Vagina (tissue), 2 donors: ENCODE measurements at places on chromosomes 12 and 14.
A peak's percentile ranks its signal among the peaks of the same experiment; 100 is the strongest.

DNA sequence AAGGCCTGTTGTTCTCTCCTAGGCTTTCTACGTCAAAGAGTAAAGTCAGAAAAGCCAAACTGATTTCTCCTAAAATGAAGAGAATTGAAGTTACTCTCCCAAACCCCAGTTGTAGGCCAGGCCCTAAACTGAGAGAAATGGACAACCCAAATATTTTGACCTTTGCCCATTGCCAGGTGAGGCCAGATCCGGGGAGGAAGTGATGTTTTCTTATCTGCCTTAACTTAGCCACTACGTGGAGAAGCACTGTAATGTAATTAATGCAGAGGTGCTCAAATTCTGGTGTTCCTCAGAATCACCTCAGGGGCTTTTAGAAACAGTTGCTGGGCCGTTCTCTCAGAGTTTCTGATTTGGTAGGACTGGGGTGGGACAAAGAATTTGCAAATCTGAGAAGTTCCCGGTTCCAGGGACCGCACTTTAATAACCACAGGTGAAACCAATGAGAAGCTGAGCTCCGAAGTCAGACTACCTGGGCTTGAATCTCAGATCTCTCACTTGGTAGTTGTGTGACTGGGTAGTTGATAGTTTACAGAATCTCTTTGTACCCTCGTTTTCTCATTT, 73.2 kb downstream of the ETV6 start:
- no peak for DNase-seq
- H3K4me1 ChIP-seq, result peaks cover 23% of the 10 kb centered on the region
- H3K27ac ChIP-seq, result no peak overlapping the region
- H3K36me3 ChIP-seq, result no peaks in the 10 kb centered on the region
- no peaks in the 10 kb centered on the region for H3K27me3 ChIP-seq
- no peak overlapping the region for H3K4me3 ChIP-seq

DNA sequence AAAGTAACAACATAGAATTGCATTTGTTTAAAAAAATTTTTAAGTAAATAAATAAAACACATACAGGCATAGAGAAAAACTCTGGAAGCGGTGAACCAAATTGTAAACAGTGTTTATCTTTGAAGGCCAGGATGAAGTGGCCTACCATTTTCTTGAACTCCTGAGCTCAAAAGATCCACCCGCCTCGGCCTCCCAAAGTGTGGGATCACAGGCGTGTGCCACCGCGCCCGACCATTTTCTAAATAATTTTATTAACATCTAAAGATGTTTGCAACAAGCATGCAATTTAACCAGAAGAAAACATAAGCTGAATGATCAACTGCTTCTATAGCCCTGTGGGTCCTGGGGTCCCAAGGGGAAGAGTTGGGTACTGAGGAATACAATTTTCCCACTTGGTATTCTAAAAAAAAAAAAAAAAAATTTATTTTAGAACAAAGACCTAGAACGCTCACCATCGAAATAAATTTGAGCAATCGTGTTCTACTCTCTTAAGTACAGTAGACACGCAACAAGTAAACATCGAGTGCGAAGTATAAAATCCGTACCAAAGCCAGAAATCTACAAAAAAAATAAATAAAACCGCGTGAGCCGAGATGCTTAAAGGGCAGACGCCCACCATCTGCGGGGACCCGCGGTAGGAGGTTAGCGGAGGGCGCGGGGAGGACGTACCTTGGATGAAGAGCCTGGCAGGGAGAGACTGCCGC, 484 bp downstream of the MIS18BP1 start:
- peak overlapping the region; percentile 92 for H3K27ac ChIP-seq
- H3K36me3 ChIP-seq, result no peaks in the 10 kb centered on the region
- H3K4me1 ChIP-seq, result peaks cover 41% of the 10 kb centered on the region
- peak overlapping the region; percentile 67 for H3K4me3 ChIP-seq

DNA sequence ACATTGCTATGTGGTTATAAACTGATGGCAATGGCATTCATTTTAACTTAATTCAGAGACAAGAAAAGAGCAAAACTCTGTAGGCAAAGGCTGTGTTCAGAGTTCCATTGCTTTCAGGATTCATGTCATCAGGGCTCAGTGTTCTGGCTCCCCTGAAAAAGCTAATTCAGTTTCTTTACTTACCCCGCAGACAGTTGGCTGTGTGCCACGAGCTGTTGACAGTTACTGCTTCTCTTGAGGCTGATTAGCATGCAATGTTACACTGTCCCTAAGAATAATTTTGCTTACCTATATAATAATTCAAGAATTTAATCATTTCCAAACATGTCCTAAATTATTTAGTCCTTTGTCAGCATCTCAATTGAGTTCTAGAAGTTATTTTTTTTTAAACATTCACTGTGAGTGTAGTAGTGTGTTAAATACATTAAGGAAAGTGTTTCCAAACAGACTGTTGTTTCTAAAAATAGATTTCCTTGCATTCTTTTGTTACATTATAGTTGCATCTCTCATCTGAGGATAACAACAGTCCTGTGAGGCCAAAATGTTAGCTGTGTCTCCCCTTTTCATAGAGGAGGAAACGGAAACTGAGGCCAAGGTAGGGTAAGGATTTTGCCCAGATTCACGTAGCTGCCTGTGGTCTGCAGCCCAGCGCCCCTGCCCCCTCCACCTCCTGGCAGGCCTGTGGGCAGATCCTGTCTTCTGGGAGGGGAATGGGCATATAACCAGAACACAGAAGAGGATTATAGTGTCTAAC, 98.6 kb downstream of the PELI2 start:
- no peaks in the 10 kb centered on the region for H3K36me3 ChIP-seq
- peaks cover 48% of the 10 kb centered on the region for H3K4me1 ChIP-seq
- H3K27me3 ChIP-seq, result no peaks in the 10 kb centered on the region
- H3K4me3 ChIP-seq, result no peak overlapping the region
- H3K27ac ChIP-seq, result no peak overlapping the region
- DNase-seq, result no peak

DNA sequence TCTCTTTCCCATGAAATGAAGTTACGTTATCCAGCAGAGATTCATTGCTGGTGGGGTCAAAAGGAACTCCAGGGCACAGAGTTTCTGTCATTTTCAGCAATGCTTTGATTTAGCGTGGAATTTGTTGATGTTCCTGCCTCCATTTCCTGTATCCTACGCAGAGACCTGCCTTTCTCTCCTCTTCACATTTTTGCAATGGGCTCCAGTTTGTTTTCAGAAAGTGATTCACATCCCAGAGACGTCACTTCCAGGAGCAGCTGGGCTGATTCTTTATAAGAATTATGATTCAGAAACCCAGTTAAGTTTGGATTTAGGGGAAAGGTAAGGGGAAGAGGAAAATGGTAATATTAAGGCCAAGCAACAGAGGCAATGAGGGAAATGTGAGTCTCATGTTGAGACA, 11.6 kb downstream of the RNASE10 start:
- no peak for DNase-seq
- no peaks in the 10 kb centered on the region for H3K27me3 ChIP-seq
- no peaks in the 10 kb centered on the region for H3K4me1 ChIP-seq
- H3K36me3 ChIP-seq, result no peaks in the 10 kb centered on the region
- no peak overlapping the region for H3K4me3 ChIP-seq

GRCh38 chr12:47785887-47786661, 13.0 kb downstream of the SLC48A1 start:
- no peaks in the 10 kb centered on the region for H3K27me3 ChIP-seq
- H3K4me3 ChIP-seq, result no peak overlapping the region
- H3K36me3 ChIP-seq, result peaks cover 10% of the 10 kb centered on the region
- no peak for DNase-seq
- H3K27ac ChIP-seq, result peak overlapping the region; percentile 49

GRCh38 chr12:113424915-113425823, 3.0 kb downstream of the SDSL start:
- peaks cover 6% of the 10 kb centered on the region for H3K4me1 ChIP-seq
- H3K4me3 ChIP-seq, result no peak overlapping the region
- H3K27me3 ChIP-seq, result no peaks in the 10 kb centered on the region

DNA sequence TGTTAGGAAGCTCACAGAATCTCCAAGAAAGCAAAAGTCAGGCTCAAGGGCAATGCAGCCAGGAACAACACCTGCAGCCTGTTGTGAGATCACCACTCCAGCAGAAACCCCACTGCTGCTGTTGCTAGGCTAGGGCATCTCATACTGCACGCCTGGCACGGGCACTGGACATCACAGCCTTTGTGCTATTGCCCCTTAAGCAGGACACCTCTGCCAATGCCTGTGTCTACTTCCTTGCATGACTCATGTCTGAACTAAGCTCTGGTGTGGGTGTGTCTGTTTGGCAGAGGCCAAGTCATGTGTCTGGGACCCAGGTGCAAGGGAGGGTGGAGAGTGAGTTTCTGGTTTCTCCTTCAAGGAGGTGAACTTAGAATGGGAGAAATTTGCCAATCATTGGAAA, 10.0 kb upstream of the DDX47 start:
- no peak overlapping the region for H3K27ac ChIP-seq
- no peaks in the 10 kb centered on the region for H3K27me3 ChIP-seq
- DNase-seq, result no peak

GRCh38 chr12:107327651-107328182, 234.4 kb upstream of the CRY1 start:
- no peak for DNase-seq
- H3K27ac ChIP-seq, result no peak overlapping the region
- no peaks in the 10 kb centered on the region for H3K4me1 ChIP-seq
- no peak overlapping the region for H3K4me3 ChIP-seq
- no peaks in the 10 kb centered on the region for H3K27me3 ChIP-seq

DNA sequence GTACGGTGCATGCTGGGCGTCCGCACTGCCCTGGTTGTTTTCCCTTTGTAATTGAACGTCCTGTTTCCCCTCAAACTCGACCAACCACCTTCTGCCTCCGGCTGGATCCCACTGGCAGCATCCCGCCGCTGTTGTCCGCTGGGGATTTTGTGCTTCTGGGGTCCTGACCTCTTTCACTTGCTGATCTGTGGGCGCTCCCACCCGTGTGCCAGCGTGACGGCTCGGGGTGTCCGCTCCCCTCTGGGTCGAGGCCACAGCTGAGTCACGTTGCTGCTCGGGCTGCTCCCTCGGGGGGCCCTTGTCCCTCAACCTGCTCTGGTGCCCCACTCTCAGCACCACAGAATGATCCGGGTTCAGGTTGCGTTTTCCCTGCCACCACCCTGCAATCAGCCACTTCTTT, 8.0 kb downstream of the PGAM5 start:
- H3K27ac ChIP-seq, result no peak overlapping the region
- DNase-seq, result no peak
- peaks cover 49% of the 10 kb centered on the region for H3K36me3 ChIP-seq

DNA sequence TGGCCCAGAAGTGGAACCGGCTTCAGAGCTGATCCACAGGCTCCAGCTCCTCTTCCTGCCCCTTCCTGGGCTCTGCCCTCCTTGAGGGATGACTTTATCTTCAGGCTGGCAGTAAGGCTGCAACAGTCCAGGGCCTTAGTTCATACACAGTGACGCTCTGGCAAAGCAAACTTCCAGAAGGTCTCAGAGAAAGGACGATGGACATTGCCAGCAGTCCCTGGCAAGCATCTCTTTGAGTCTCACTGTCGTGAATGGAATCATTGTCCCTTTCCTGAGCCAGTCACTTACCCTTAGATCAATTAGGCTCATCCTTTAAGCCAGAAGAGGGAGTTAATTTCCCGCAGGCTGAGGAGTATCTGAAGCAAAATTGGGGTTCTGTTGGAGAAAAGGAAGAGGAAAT, 8.6 kb downstream of the AK7 start:
- no peaks in the 10 kb centered on the region for H3K27me3 ChIP-seq
- DNase-seq, result no peak
- H3K4me1 ChIP-seq, result no peaks in the 10 kb centered on the region

GRCh38 chr14:100587763-100588411, 670 bp upstream of the BEGAIN start:
- H3K27me3 ChIP-seq, result no peaks in the 10 kb centered on the region
- peaks cover 13% of the 10 kb centered on the region for H3K4me1 ChIP-seq
- no peak for DNase-seq
- H3K4me3 ChIP-seq, result peak overlapping the region; percentile 47
- H3K27ac ChIP-seq, result no peak overlapping the region
- H3K36me3 ChIP-seq, result no peaks in the 10 kb centered on the region

DNA sequence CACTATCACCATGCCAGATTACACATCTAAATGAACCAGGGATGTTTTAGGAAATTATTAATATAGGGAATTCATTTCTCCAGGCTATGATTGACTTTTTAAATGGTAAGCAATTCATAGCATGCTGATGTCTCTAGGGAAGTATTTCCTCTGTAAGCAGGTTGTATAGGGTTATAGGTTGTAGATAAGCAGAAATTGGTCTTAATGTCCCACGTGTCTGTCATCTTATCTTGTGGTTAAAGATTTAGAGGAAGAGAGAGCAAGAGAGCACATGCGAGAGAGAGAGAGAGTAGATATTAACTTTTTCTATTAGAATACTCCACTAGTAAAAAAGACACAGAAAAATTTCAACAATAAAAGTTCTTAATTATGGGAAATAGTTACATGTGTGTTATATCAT, 32.6 kb downstream of the TRHDE start:
- no peaks in the 10 kb centered on the region for H3K36me3 ChIP-seq
- no peaks in the 10 kb centered on the region for H3K4me1 ChIP-seq
- DNase-seq, result no peak
- no peak overlapping the region for H3K27ac ChIP-seq
- H3K4me3 ChIP-seq, result no peak overlapping the region

GRCh38 chr12:52228366-52228765, 4.7 kb upstream of the KRT7 start:
- H3K4me3 ChIP-seq, result no peak overlapping the region
- H3K27ac ChIP-seq, result no peak overlapping the region
- no peaks in the 10 kb centered on the region for H3K36me3 ChIP-seq
- no peaks in the 10 kb centered on the region for H3K27me3 ChIP-seq
- DNase-seq, result no peak
- H3K4me1 ChIP-seq, result peaks cover 25% of the 10 kb centered on the region

GRCh38 chr12:92927055-92927435, 2.0 kb downstream of the EEA1 start:
- peak overlapping the region; percentile 97 for H3K27ac ChIP-seq
- peak overlapping the region; percentile 82 for H3K4me3 ChIP-seq
- H3K36me3 ChIP-seq, result no peaks in the 10 kb centered on the region
- DNase-seq, result no peak

DNA sequence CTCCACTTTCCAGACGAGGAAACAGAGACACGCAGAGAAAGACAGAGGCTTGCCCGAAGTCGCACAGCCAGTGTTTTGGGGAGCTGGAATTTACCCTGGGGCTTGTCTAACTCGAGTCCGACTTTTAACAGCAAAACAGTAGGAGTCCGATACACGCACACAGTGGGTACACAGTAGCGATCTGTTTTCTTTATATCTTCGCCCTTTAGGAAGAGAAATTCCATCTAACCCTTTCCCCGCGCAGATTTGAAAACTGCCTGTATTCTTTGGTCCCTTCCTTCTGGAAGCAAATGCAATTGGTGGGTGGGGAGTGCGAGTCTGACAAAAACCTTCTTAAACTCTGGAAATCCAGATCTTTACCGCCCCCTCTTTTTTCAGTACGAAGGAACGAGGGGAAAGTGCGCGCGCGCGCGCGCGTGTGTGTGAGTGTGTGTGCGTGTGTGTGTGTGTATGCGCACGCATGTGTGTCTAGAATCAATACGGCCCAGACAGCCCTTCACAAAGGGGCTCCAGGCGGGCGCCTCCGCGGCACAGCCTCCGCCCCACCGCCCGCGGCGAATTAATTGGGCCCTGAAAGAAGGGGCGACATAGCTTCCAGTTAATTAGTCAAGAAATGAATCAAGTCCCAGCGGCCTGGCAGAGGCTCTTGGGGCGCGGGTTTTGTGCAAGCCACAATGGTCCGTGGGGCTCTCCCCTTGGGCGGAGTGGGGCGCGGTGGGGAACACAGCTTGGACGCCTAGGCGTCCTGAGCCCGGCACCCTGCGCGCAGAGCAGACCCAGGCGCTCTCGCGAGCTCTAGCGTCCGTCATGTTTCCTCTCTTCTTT, 14.0 kb upstream of the TBX3 start:
- no peak for DNase-seq
- peaks cover 37% of the 10 kb centered on the region for H3K4me1 ChIP-seq
- no peaks in the 10 kb centered on the region for H3K27me3 ChIP-seq

GRCh38 chr14:91354979-91355685, 62.5 kb downstream of the CCDC88C start:
- H3K27ac ChIP-seq, result no peak overlapping the region
- DNase-seq, result no peak
- no peaks in the 10 kb centered on the region for H3K27me3 ChIP-seq
